M059J (cell line): ENCODE measurements at places on chromosomes 3 and 15.

DNA sequence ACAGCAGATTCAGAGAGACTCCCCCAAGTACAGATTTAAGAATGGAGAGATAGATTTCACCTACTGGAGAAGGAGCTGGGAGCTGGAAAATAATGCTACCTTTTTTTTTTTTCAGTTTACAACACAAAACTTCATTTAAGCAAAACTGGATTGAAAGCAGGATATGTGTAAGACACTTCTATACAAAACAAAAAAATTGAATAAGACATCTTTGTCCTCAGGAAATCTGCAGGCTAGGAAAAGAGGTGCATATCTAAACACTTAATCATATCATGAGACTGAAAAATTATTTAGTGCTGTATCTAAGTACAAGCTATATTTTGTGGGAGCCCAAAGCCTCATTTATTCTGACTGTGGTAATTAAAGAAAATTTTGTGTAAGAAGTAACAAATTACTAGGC is 516.1 kb downstream of the ZIC1 start:
- DNase-seq: no peak

DNA sequence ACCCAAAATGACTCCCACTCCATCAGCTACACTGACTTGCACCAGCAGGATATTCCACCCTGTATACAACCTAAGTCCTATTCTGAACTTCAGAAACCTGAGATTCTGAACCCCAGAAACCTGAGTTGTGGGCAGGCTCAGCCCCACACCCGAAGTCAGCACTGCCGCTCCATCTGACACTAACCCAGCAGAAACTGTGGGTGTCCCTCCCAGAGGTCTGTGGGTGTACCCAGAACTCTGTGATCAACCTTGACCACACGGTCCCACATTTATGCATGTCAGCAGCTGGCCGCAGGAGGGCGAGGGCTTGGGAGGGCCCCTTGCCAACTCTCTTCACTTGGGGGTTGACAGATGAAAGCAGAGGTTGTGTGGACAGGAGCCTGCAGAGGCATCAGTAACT is 9.3 kb downstream of the OXTR start:
- DNase-seq: no peak

GRCh38 chr15:77513226-77513625 is 92.5 kb downstream of the HMG20A start:
- DNase-seq: peak; percentile 32

DNA sequence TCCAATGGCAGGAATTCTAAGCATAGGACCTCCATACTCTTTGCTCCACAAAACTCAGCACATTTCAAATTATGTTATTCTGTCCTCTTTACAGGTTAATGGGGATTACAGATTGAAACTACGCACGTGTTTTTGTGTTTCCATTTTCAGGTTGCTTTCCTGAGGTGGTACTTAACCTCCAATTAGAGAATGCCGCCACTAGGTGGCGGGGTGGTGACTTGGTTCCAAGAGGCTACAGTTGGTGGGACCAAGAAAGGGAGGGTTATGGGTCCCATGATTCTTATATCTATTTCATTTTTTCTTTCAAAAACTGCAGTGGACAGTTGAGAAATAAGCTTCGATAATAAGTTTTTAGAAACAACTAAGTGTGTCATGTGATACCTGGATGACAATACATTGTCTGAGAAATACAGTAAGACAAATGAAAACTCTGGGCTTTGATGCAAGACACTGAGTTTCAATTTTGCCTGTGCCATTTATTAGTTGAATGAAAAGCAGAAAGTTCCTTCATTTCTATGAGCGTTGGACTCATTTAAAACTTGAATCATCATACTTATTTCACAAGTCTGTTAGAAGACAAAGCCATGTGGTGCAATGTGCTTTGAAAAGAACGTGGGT is 539.0 kb downstream of the FGF12 start:
- DNase-seq: peak; percentile 42

DNA sequence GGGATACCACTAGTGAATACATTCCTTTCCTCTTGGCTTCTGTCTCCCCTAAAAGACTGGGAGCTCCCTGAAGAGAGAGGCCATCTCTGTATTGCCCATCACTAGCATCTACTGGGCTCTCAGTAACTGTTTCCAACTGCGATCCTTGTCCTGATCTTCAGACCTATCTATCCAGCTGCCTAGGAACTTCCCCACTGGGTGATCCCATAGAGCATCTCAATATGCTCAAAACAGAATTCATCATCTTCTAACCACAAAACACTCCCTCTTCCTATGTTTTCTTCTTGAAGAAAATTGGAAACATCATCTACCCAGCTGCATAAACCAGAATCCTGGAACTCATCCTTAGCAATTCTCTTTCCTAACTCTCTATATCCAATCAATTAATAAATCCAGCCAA is 54.6 kb downstream of the PLD1 start:
- no peak for DNase-seq

- DNase-seq: no peak
These were observed 7.5 kb upstream of the NR1I2 start for GRCh38 chr3:119774444-119774843.
